Activated T-helper 17 cell treated with anti-CD3 and anti-CD28 coated beads, Interleukin-2, amount 50 U/mL, for 72 hours (primary cell): ENCODE measurements at places on chromosomes 2 and 18. TPM values are rescaled to one million over a fixed set of nuclear protein-coding genes. Genes with fewer than 3 reads are reported as not detected.
A peak's percentile ranks its signal among the peaks of the same experiment; 100 is the strongest.

The GTF2A1L gene
- not detected for total RNA-seq

The NCKAP1 gene
- 8.4 TPM for total RNA-seq

The TDRD15 gene
- total RNA-seq = 0.13 TPM

DNA sequence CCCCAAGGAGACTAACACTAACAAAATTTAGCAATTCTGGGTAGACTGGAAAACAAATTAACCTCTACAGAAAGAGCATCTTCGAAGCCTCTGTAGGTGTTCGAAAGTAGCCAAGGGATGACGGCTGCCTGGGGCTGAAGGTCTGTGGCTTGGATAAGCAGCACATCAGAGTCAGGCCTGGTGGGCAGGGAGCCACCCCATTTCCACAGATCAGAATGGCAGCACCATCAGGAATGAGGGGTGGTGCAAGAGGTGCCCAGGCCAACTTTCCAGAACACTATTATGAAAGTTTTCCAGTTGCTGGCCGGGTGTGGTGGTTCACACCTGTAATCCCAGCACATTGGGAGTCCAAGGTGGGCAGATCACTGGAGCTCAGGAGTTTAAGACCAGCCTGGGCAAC lies 57.9 kb downstream of the CABYR start:
- no peak overlapping the region for H3K4me3 ChIP-seq
- no peaks in the 10 kb centered on the region for H3K4me1 ChIP-seq
- no peaks in the 10 kb centered on the region for H3K27me3 ChIP-seq
- H3K36me3 ChIP-seq = no peaks in the 10 kb centered on the region
- no peak overlapping the region for H3K27ac ChIP-seq

DNA sequence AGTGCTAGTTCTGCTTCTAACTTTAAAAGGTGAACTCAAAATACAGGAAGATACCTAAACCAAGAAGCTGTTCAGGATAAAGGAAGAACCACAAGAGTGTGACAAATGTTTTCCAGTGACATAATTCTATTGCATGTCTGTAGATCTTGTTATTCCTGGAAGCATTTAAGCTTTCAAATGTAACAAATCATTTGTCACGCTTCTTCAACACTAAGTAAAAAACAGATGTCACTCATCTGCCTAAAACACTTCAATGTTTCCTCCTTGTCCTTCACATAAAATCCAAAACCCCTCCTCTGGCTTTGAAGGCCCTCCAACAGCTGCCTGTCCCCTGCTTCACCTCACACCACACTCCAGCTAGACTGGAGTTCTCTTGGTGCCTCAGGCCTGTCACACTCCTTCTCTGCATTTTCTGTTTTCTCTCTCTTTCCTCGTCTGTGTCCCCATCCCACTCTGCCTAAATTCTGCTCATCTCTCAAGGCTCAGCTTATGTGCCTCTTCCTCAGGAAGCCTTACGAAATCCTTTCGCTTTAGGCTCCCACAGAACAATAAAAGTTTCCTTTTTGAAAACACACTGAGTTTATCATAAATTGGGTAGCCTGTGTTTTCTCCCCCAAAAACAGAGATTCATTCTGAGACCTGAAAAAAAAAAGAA lies 6.4 kb upstream of the CLEC4F start:
- no peaks in the 10 kb centered on the region for H3K36me3 ChIP-seq
- peak overlapping the region; percentile 23 for H3K4me3 ChIP-seq
- ATAC-seq = peak; percentile 60
- H3K4me1 ChIP-seq = peaks cover 12% of the 10 kb centered on the region
- peaks cover 6% of the 10 kb centered on the region for H3K27me3 ChIP-seq
- H3K27ac ChIP-seq = peak overlapping the region; percentile 43
